Glutamatergic neuron (in vitro differentiated cells): ENCODE measurements at places on chromosomes 16 and 17. TPM values are rescaled to one million over a fixed set of nuclear protein-coding genes. Genes with fewer than 3 reads are reported as not detected.

The C17orf58 gene
- total RNA-seq, result 9.9 TPM

The COX6A2 gene
- not detected for total RNA-seq

The OR1G1 gene
- total RNA-seq, result not detected

The MT4 gene
- not detected for total RNA-seq

The MFAP4 gene
- 37.7 TPM for total RNA-seq

The TRAF7 gene
- total RNA-seq, result 74.8 TPM

The SCIMP gene
- total RNA-seq, result not detected

The DNAI2 gene
- total RNA-seq, result not detected

The CCDC200 gene
- total RNA-seq, result not detected

The TNFRSF17 gene
- not detected for total RNA-seq

The CYGB gene
- 20.4 TPM for total RNA-seq

The SMIM36 gene
- not detected for total RNA-seq

The CCDC92B gene
- total RNA-seq, result 19.0 TPM

The ADAP2 gene
- 0.51 TPM for total RNA-seq

The CFAP119 gene
- total RNA-seq, result 10.9 TPM

The HOXB2 gene
- total RNA-seq, result 12.7 TPM

The FMNL1 gene
- 24.2 TPM for total RNA-seq

The GPR142 gene
- 20.7 TPM for total RNA-seq

The ESRP2 gene
- not detected for total RNA-seq

The PLD6 gene
- total RNA-seq, result 1.1 TPM

The ARRB2 gene
- total RNA-seq, result 106 TPM

The COX4I1 gene
- 544 TPM for total RNA-seq

The UBALD2 gene
- 58.7 TPM for total RNA-seq

The OTOP3 gene
- not detected for total RNA-seq

The TEX19 gene
- total RNA-seq, result not detected

The RNF222 gene
- not detected for total RNA-seq

The SLC52A1 gene
- total RNA-seq, result not detected

The CCL14 gene
- total RNA-seq, result not detected

The LGALS3BP gene
- total RNA-seq, result 30.3 TPM

The TBC1D3K gene
- total RNA-seq, result not detected

The IL21R gene
- 0.86 TPM for total RNA-seq

The C1QL1 gene
- total RNA-seq, result 14.6 TPM
